ENCODE measurements at places on chromosomes 13 and 19.

GRCh38 chr13:69291292-69291906, 816.2 kb upstream of the ATXN8OS start:
- DNase-seq, result no peak

- no peak for DNase-seq
Measured at GRCh38 chr13:43611281-43612273, 175.2 kb downstream of the ENOX1 start.

DNA sequence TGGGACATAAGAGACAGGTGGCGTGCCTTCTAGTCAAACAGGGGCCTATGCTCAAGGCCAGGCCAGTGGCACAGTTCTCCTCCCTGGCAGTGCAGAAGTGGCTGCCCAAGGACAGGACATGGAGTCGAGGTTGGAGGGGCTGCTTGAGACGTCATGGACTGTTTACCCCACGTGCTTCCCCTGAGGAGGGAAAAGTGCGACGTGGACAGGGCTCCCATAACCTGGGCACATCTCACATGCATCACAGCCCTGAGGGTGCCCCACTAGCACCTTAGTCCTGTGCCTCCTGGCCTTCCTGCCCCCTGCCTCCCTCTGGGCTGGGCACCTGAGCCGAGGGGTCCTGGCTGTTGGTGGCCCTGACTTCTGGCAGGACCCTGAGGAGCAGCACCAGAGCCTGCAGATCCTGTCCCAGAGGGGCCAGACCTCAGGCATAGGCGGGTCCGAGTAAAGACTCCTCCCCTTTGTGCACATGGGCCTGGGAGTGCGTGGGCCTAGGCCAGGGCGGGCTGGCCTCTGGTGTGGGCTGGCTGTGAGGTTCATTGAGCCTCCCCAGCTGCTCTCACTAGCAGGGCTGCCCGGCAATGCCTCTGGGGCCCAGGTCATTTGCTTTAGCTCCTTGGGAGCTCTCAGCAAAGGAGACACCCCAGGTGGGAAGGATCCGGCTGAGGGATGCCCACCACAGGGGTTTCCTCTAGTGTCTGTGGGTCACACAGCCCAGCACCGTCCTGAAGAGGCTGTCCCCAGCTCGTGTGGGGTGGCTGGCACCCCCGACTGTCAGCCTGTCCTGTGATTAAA, 65.7 kb downstream of the CEBPG start:
- no peak for DNase-seq

DNA sequence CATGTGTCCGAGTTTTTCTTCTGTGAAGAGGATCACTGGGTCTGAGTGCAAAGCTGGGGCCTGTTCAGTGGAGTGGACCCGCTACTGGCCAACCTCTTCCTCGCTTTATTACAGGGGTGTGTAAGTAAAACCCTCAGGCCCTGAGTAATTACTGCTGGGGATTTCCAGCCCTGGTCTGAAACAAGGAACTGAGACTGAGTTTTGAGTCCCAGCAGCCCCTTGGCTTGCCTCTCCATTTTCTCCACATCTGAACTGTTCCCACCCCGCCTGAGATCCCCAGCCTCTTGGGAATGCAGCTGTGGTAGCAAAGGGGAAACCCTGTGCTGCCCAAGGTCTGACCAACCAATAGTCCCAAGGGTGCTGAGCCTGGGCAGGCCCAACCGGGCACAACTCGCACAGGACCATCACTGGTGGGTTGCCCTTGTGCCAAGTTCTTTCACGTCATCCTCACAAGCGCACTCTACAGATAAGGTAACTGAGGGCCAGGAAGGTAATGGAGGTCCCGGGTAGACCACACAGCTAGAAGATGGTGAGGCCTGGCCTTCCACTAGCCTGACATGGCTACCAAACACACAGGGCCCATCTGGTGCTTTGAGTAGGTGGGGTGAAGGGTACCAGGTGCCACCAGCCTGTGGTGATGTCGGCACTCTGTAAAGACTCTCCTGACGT, 13.7 kb upstream of the SLC35E1 start:
- DNase-seq, result no peak

DNA sequence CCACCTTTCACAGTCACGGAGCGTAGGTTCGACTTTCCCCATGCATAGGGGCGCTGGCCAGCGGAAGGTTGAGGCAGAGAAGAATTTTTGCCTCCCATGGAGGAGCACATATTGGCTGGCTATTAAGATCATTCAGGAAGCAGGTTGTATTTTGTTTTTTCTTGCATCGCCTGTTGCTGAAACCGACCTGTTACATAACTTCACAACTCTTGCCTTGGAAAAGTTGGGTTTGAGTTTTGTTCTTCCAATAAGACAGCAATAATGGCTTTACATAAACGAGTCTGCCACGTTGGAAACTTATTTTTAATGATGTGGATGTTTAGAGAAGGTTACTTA, 1.4 kb downstream of the UPF1 start:
- no peak for DNase-seq

DNA sequence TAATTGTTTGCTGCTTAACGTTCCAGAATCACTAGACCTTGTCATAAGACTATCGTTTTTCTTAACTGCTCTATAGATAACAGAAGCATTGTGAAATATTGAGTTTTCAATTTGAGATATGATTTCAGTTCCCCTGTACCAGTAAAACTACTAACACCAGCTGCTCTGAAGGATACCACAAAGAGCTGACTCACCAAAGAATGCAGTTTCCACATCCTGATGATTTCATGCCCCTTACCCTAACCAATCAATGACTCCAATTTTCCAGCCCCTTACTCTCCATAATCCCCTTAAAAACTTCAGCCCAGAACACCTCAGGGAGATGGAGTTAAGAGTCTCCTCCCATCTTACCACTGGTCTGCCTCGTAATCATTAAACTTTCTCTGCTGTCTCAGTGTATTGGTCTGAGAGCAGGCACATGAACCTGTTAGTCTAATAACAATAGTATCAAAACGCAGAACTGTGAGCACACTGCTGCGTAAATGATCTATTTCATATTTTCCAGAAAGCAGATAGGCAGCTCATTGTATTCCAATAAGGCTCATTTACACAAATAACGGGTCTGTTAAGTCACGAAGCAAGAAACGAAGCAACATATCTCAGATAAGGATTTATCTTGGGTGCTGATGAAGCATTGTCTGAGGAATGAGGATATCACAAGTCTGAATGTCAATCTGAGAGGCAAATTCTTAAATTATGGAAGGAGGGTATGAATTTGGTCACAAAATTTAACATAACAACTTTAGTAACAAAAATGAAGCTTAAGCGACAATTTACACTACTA, 14.1 kb upstream of the CCNA1 start:
- DNase-seq, result no peak

DNA sequence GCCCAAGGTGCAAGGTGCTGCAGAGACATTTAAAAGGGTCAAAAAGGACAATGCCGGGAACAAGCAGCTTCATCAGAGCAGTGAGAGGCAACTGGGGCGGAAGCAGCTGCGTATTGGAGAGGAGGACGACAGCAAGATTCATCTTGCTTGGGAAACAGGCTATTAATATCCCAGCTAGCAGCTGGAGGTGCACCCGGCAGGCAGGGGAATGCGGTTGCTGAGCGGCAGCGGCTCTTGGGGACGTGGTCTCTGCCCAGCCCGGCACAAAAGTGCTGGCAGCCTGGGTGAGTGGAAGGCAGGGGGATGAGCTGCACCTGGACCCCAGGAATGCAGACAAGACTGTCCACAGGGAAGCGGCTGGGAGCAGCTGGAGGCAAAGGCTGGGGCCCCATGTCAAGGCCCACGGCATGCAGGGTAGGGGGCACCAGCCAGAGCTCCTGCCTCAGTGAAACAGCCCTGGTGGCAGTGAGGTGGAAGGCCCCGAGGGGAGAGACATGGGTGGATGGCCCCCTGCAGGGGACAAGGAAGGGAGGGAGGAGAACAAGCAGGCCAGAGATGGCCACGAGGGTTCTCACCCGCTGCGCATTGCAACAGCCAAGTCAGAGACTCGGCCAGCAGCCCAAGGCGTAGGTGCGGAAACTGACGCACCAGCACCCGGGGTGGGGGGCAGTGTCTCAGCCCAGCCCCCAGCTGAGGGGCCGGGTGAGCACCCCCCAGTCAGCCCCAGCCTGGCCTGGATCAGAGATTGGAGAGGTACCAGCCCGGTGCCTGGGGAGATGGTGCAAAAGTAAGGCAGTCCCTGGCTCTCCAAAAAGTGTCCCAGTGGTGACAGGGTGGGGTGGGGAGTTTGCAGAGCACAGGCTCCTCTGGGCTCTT, 34.4 kb downstream of the PEPD start:
- DNase-seq, result no peak

DNA sequence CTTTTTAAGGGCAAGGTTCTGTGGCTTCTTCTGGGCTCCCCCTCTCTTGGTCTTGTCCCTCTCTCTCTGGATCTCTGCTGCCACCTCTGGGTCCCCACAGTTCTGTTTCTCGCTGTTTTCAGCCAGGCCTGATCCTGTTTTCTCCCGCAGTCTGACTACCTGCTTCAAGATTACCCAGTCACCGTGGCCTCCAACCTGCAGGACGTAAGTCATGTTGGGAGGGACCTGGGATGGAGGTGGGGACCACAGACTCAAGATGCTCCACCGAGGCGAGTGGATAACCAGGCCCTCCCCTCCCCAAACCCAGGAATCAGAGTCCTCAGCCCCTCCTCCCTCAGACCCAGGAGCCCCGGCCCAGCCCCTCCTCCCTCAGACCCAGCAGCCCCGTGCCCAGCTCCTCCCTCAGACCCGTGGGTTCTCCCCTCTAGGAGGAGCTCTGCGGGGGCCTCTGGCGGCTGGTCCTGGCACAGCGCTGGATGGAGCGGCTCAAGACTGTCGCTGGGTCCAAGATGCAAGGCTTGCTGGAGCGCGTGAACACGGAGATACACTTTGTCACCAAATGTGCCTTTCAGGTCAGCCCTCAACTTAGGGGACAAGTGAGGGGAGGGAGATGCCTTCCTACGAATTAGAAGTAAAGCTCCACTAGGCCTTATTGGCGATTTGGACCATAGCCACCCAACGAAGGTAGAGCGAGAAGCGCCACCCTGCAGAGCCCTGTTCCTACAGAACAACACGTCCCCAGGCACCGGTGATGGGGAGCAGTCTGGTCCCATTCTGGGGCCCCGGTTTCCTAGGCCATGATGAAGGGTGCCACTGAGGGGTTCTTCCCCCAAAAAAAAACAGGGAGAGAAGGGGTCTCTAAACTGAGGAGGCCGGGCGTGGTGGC, 2.2 kb downstream of the FLT3LG start:
- DNase-seq, result peak; percentile 64

DNA sequence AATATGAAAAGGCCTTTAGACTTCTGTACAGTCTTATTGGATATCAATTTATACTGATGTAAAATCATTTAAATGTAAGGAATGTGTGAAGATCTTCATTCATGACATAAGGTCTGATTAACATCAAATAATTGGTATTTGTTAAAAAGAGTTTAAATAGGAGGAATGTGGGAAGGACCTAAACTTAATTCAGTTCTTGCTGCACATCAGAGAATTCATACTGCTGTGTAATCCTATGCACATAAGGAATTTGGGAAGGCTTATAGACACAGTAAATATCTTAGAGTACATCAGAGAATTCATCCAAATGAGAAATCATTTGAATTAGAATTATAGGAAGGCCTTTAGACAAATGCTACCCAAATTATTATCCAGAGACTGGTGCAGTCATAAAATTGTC, 21.7 kb downstream of the ZNF283 start:
- no peak for DNase-seq

DNA sequence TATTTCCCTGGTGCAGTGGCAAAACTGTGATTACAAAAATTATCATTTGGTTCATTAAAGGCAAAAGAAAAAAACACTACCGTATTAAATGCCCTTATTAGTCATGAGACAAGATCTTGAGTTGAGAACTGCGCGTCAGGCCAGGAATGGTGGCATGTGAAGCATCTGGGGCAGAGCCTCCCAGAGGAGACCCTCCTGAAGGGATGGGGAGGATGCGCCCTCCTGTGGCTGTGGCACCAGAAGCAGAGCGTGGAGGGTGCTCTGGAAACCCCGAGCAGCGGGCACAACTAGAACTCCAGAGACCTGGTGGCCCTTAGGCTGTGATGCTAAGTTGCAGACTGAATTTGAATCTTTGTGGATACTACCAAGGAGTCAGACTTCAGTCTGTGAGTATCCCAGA, 11.5 kb downstream of the CUL4A start:
- no peak for DNase-seq

- peak; percentile 19 for DNase-seq
Measured at GRCh38 chr19:45952686-45953505, 20.8 kb downstream of the NOVA2 start.

DNA sequence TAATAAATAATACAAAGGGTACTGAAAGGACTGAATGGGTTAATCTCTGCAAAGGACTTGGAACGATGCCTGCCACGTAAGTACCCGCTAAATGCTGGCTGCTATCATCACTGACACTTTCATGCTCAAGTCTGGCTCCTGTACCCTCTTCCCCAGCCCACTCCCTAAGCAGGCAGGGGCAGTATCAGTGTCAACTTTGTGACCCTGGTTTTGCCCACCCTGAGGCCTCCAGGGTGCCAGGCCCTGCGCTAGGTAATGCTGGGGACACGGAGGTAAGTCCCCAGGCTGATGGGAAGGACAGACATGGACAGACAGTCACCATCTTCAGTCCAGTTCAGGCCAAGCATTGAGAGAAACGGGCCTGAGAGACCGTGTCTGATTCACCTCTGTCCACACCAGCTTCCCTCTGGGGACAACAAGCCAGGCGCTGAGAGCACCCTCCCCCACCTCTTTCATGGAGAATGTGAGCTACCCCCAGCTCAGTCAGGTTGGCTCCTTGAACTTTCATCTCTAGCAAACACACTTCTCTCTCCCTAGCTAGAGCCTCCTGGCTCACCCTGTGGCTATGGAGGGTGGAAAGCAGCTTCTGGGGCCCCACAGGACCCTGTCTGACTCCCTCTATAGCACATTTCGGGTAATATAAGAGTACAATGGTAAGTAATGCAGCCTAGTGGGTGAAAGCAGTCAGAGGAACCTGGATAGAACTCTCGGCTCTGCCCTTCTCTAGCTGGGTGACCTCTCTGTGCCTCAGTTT, 800 bp downstream of the ETFB start:
- no peak for DNase-seq

DNA sequence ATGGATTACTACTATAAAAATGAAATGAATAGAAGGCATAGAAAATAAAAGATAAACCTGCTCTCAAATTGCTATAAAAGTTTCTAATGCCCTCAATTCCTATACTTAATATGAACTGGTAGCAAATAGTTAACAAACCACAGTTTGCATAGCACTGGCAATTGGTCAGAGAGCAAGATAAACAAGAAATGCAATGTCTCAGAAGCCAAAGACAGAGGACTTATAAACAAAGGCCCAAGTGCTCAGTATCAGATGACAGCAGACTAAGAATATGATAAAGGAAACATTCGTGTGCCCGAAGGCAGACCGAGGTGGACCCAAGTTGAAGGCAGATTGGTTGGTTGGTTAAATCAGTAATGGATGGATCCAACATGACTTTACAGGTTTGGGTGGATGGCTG, 50.6 kb downstream of the IPO5 start:
- DNase-seq, result no peak

- no peak for DNase-seq
Measured at GRCh38 chr13:97967948-97968347, 14.5 kb downstream of the IPO5 start.

DNA sequence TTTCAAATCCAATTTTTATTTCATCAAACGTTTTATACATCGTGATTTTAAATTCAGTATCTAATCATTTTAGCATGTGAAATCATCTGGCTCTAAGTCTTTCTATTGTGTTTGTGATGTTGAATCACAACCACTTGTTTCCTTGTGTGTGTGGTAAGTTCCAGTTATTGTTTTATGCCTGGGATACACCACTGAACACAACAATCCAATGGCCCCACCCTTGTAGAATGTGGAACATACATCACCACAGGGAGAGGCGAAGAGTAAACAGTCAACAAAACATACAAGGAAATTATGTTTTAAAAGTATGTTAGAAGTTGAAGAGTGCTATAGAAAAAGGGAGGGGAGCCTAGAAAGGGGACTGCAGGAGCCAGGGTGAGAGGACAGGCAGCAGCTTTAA, 100.5 kb downstream of the EPSTI1 start:
- DNase-seq, result no peak
